ENCODE measurements at places on chromosomes 12 and 14.
A peak's percentile ranks its signal among the peaks of the same experiment; 100 is the strongest.

- no peak for DNase-seq
Measured at GRCh38 chr12:76714861-76715260, 49.1 kb upstream of the ZDHHC17 start.

- no peak for DNase-seq
Measured at GRCh38 chr14:104356020-104356737, 217.8 kb downstream of the KIF26A start.

DNA sequence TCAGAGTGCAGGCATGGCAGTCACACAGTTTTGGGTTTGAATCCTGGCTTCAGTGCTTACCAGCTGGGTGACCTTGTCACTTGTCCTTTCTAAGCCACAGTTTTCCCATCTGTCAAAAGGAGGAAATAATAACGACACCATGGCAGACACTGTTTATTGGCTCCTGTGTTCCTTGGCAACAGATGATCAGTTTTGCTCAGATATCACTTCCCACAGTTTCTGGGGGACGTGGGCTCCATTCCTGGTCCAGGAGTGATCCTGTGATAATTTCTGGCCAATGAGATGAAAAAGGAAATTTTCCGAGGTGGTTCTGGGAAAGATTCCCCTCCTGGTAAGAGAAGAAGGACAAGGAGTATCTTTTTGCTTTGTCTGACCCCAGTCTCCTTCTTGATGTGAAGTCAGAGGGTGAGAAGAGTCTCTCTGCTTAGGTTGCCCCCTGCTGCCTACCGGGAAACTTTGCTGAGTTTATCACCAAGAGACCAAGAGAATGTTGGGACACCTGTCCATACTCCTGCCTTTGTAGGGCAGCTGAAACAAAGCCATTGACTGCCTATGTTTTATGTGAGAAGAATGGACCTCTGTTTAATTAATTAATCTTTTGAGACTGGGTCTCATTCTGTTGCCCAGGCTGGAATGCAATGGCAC, 178.9 kb upstream of the NRXN3 start:
- DNase-seq = no peak

DNA sequence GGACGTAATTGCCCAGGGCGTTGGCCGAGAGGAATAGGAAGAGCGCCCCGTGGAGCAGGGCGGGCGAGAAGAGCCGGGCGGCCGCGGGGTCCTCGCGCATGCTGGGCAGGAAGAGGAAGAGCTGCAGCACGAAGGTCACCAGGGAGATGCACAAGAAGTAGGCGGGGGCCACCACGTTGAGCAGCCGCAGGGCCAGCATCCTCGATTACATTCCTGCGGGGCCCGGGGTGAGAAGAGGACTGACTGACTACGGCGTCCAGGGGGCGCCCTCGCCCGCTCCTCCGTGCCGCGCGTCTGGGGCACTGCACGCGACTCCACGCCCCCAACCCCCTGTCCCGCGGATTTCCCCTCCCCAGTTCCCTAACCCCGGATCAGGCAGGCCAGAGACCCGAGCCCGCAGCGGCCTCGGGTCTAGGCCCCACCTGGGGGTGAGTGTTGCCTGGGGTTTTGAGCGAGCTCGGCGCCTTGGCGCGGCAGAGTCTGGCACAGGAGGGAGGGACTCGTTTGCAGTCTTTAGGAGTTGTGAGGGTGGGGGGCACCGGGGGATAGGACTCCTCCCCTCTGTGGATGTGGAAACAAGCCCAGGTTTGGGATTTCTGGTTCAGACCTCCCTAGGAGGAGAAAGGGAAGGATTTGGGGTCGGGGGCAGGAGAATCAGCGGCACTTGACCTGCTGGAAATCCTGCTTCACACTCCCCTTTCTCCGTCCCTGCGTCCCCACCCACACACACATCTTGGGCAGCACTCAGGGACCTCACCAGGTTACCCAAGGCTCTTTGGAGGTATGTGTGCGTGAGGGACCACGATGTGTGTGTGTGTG, 1.8 kb downstream of the ZDHHC22 start:
- DNase-seq = no peak

DNA sequence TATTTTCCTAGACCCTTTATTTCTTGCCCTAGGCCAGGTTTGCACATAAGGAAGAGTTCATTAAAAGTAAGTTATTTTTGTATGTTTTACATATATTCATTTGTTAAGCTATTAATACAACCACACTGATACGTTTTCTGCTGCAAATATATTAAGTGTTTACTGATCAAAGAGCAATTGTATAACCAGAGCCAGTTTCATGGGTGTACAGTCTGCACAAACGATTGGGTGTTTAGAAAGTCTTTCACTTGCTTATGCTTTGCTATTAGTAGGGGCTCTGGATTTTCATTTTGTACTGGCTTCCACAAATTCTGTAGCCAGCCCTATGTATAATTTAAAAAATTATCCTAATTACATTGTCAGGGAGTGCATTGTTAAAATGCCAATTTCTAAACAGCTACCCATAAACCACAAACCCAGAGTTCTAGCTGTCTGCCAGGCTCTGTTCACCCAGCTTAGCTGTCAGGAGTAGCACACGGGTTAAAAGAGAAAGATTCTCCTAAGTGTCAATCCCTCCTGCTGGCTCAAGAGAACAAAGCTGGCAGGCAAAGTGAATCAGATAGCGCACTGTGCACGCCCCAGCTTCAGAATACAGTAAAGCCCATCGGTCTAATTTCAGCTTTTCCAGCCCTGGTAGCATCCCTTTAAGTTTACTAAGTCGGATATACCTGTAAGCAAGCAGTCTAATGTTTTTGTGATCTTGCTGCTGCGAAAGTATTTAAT, 151.0 kb upstream of the LMO3 start:
- DNase-seq = no peak

DNA sequence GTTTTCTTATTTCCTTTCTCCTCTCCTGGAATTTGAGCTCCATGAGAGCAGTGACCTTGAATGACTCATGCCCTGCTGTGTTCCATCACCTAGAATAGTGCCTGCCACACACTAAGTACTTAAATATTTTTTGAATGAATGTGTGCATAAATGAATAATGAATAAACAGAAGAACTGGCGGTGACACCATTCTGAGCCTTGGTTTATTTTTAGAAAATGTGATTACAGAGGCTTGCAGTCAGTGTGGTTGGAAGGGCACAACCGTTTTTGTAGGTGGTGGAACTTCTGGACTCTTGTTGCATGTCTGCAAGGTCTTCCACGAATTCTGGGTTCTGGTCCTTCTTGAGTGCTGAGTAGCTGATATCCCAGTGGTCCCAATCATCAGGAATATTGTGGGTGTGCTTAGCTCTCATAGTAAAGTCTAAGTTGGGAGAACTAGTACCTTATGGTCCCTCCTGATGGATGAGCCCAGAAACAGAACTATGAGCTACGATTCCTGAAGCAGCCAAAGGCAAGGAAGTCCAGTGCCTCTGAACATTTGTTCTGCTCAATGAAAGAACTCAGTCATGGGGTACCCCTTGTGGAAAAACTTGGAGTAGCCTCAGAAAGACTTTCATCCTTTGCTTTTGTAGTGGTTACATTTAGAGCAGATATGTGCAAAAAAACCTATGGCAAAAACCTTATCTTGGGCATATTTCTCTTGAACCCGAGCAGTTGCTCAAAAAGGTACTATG, 28.8 kb upstream of the BHLHE41 start:
- DNase-seq = no peak

- no peak for DNase-seq
Measured at GRCh38 chr12:50927356-50927755, 25.0 kb upstream of the HIGD1C start.

DNA sequence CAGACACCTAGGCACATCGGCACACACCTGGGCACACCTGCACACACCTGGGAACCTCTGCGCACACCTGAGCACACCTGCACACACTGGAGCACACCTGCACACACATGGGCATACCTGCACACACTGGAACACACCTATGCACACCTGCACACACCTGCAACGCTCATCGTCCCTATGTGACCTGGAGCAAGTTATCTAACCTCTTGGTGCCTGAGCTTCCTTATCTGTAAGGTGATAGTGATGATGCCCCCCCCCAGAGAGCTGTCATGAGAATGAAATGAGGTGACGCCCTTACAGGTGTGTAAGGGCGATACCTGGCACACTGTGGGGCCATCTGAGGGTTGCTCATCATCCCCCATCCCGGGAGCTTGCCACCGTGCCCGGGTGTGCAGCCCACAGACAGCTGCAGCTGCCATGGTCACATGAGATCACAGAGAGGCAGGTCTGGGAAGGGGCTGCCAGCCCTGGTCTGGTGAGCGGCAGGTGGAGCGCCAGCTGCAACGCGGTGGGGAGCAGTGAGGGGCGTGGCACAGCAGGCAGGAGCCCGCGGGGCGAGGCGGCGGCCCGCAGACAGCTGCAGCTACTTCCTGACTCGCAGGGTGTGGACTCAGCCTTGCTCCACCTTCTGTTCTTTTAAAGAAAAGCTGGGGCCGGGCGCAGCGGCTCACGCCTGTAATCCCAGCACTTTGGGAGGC, 59.9 kb upstream of the FBRSL1 start:
- DNase-seq = no peak

GRCh38 chr12:107894589-107894988, 120.1 kb downstream of the ASCL4 start:
- no peak for DNase-seq

- DNase-seq = peak; percentile 66
Measured at GRCh38 chr12:6323340-6323994, 13.0 kb downstream of the PLEKHG6 start.

DNA sequence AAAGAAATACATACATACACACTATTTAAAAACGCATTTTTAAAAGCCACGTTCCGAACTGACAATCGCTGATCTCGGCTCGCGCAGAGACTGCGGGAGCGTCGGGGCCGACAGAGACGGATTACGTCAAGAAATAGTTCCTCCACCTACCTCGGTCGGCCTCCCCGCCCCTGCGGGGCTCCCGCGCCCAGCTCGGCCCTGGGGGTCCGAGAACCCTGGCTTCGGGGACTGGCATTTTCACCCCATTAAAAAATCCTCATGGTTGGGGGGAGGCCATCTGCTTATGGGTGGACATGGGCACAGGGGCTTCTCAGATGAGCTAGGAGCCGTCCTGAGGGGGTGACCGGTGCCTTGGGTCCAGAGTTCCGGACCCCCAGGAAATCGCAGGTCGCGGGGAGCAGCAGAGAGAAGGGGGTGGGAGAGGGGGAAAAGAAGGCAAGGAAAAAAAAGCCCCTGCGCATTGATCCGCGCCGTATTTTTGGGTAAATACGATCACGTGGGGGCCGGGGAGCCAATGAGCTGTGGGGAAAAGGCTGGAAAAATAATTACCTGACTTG, 324 bp upstream of the HOXC9 start:
- no peak for DNase-seq

- no peak for DNase-seq
Measured at GRCh38 chr14:35854696-35855270, 28.6 kb downstream of the BRMS1L start.

DNA sequence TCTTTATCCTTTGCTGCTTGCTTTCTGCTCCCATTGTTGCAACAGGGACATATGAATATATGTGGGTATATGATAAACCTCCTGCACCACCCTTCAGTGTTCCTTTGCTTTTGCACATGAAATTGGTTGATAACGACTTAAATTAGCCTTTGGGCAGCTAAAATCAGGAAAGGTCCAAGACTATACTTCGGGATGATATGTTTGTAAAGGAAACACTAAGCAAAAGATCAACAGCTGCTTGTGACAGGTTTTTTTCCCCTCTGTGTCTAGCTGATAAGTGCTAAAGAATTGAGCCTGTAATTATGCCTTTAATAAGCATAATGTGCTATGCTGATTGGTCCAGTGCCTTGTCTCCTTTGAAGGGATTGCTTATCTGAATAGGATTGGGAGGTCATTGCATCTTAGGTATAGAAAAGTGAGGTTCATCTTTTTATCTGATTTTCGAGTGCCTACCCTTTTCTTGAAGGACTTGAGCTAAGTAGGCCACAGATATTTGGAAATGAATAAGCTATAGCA, 59.4 kb downstream of the PPHLN1 start:
- no peak for DNase-seq

- DNase-seq = no peak
Measured at GRCh38 chr12:1325666-1326065, 268.7 kb downstream of the FBXL14 start.

GRCh38 chr12:107282628-107283027, 189.3 kb upstream of the CRY1 start:
- no peak for DNase-seq

GRCh38 chr14:100660498-100660881, 66.2 kb upstream of the DLK1 start:
- no peak for DNase-seq

GRCh38 chr14:76203086-76204001, 51.6 kb downstream of the GPATCH2L start:
- DNase-seq = no peak

DNA sequence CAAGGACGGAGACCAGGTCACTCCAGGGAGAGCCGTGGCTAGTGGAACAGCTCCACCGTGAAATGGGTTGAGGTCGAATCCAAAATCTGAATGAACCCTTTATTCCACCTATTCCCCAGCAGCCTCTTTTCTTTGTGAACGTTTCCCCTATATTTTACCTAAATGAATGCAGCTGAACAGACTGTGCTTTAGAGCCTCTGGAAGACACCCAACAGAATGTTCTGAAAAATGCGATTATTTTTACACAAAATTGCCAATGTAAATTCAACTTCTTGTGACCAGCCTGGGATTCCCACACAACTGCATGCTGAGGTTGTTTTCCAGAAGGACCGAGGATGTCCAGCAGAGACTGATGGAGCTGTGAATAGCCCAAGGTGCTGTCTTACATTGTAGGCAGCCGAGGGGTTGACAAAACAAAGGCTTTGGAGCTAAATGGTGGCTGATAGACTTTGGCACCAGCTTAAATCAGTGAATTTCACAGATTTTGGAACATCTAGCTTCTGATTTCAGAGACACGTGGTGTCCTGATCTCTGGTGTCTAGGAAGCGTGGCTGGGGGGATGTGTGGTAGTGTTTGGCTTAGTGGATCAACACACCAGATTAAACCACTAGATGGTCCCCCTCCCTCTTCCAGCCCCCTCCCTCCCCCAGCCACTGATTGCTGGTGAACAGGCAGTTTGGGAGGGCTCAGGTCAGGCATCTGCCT, 150.4 kb downstream of the ZNF664 start:
- no peak for DNase-seq

- no peak for DNase-seq
Measured at GRCh38 chr12:69686731-69687130, 12.4 kb downstream of the BEST3 start.

GRCh38 chr12:52010152-52010622, 3.4 kb downstream of the TAMALIN start:
- no peak for DNase-seq

DNA sequence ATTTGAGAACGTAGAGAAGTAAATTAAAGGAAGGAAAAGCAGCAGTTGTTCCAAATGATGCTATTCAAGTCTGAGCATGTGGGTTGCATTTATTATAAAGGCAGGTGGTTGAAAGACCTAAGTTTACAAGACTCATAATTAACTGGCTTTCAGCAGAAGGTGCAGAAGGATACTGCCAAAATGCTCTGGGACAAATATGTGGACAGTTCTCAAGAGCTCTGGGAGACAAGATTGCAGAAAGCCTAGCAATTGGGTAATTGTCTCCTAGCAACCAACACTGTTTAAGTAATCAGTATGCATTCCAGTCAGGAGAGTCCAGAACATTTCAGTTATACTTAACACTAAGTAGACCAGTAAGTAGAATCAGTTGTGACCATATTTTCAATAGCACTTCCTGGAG, 131.5 kb downstream of the GPR135 start:
- no peak for DNase-seq
